ENCODE measurements at places on chromosomes 7 and 10.
A peak's percentile ranks its signal among the peaks of the same experiment; 100 is the strongest.

- DNase-seq: no peak
Observed at GRCh38 chr10:122559228-122559627, 1.3 kb upstream of the DMBT1 start.

GRCh38 chr7:20128001-20128400 lies 89.2 kb downstream of the MACC1 start:
- DNase-seq: no peak

GRCh38 chr7:98078197-98078870 lies 28.3 kb upstream of the LMTK2 start:
- DNase-seq: no peak

DNA sequence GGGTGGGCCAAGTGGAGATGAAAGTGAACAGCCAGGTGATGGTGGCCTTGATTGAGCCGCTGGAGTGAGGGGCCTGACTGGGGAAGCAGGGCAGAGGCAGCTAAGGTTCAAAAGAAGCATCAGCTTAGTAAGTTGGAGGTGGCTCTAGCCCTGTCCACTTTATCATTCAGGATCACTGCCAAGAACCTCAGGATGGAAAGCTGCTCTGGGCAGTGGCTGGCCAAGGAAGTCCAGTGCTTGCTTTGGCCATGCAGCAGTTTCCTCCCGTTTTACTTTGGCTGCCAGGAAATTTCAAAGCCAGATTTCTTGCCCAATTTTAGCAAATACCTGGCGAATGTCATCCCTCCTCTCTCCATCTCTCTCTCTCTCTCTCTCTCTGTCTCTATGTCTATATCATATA lies 384.9 kb downstream of the PLXNA4 start:
- no peak for DNase-seq

GRCh38 chr7:31256506-31256905 lies 84.0 kb downstream of the NEUROD6 start:
- DNase-seq: no peak

DNA sequence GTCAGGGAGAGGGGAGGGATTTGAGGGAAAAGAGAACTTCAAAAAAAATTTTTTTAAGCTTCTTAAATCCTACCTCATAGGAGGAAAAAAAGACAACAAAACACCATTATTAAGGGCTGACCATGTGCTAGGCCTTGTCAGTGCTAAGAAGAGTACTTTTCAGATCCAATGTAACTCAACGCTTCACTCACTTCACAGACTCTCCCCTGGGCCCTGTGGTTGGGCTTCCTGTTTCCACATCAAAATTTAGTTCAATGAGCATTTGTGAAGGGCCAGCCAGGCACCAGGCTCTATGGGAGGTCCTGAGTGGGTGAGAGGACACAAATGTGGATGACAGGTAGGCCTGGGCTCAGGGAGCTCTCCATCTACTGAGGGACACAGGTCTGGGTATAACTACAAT lies 249.8 kb downstream of the PTEN start:
- DNase-seq: peak; percentile 71

GRCh38 chr7:27868131-27868550 lies 128.2 kb downstream of the TAX1BP1 start:
- DNase-seq: no peak

GRCh38 chr7:5708271-5708670 lies 73.2 kb downstream of the RNF216 start:
- no peak for DNase-seq
